ENCODE measurements at places on chromosomes 5 and 9.
A peak's percentile ranks its signal among the peaks of the same experiment; 100 is the strongest.

GRCh38 chr5:82622205-82622604 is 344.1 kb upstream of the RPS23 start:
- DNase-seq = no peak

DNA sequence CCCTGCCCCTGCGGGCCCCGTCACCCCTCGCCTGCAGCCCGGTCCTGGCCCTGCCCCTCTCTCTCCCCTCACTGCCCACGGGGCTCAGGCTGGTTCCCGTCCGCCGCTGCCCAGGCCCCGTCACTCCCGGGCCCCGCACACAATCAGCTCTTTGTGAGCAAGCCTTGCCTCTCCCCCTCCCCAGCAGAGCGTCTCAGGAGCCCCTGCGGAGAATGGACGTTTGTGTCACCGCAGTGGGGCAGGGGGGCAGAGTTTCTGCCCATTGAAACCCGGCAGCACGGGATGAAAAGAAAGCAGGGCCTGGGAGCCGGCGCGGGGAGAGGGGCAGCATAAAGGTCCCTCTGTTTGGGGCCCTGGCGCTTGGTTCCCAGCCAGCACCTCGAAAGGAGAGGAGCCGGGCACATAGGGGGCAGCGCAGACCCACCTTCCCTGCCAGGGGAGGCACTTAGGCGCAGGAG is 13.5 kb upstream of the NUP214 start:
- DNase-seq = no peak

GRCh38 chr9:125761676-125762450 is 14.7 kb downstream of the PBX3 start:
- peak; percentile 27 for DNase-seq

DNA sequence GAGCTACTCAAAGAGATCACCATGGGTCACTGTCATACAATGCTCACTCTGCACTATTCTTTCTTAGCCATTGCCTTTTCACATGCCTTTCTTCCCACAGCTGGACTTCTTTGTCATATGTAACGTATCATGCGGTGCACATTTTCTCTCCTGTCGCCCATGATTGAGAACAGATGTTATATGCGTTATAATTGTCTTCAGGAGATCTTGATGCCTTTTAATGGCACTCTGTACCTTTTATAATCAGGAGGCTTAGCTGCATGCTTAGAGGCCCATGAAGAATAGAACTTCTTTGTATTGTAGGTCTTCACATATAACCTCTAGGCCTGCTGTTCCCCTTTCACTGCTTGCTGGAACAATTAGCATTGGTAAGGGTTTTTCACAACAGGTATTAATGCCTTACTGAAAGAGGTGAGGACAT is 436.1 kb downstream of the CDH10 start:
- no peak for DNase-seq

DNA sequence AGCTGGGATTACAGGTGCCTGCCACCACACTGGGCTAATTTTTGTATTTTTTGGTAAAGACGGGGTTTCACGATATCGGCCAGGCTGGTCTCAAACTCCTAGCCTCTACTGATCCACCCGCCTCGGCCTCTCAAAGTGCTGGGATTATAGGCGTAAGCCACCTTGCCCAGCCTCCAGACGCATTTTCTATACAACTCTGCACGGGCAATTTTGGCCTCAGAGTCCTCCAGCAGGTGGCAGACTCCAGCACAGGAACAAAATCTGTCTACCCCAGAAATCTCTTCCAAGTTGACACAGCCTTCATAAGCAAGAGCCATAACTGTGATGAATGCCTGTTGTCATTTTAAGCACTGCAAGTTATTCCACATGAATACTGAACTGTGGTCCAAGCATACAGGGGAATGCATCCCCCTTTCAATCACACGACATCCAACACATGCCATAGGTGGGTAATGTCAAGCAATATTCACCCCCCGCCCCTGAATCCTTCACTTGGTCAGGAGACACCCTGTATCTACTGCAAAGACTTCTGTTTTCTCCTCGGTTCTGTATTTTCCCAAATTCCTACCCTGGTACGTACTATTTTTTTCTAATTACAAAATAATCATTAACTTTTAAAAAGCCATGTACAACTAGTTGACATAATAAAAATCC is 50.8 kb downstream of the ALDH7A1 start:
- no peak for DNase-seq

GRCh38 chr5:135307143-135307903 is 91.7 kb downstream of the MACROH2A1 start:
- DNase-seq = no peak

DNA sequence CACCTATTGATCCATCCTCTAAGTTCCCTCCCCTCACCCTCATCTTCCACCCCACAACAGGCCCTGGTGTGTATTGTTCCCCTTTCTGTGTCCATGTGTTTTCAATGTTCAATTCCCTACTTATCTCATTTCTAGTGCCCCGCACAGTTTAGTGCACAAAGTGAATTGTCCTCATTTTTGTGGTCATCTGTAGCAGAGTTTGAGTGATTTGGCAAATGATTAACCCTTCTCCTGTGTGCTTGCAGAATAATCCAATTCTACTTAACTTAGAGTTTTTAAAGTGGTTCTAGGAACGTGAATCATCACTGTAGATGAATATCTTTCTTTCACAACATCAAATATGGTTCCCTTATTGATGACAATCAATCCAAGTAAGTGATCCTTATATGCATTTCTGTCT is 6.3 kb upstream of the HAPLN1 start:
- no peak for DNase-seq

GRCh38 chr5:167999182-167999581 is 292.3 kb upstream of the WWC1 start:
- no peak for DNase-seq

DNA sequence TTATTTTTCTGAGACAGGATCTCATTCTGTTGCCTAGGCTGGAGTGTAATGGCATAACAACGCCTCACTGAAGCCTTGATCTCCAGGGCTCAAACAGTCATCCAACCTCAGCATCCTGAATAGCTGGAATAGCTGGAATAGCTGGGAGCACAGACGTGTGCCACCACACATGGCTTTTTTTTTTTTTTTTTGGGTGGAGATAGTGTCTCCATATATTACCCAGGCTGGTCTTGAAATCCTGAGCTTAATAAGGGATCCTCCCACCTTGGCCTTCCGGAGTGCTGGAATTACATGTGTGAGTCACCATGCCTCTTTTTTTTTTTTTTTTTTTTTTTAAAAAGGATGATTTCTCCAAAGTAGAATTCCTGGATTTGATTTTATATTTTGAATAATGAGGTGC is 60.7 kb downstream of the NSD1 start:
- DNase-seq = no peak

- DNase-seq = no peak
Measured at GRCh38 chr9:94449486-94449885, 105.4 kb upstream of the PCAT7 start.

- no peak for DNase-seq
Measured at GRCh38 chr5:26856238-26856637, 182.1 kb downstream of the CDH9 start.

- DNase-seq = no peak
Measured at GRCh38 chr9:3742586-3742985, 216.8 kb upstream of the RFX3 start.

GRCh38 chr5:180283026-180283615 is 8.8 kb downstream of the MAPK9 start:
- no peak for DNase-seq

GRCh38 chr9:28927691-28928090 is 1354.4 kb upstream of the C9orf72 start:
- no peak for DNase-seq

DNA sequence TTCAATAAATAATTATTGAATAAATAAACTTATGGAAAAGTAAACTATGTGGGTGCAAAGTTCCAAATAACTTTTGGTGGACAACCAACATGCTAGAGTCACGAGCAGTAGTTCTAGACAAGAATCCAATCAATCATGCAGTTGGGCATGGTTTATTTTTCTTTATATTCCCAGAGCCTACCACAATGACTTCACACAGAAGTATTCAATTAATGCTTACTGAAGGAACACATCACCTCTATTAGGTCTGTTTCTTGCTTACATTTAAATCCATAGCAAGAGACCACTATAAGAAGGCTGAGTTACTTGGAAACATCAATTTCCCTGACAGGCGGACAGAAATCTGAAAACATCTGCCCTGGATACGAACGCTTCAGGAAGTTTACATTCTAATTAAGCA is 214.2 kb downstream of the TMEM232 start:
- no peak for DNase-seq

GRCh38 chr5:5384660-5385330 is 37.7 kb upstream of the ICE1 start:
- DNase-seq = no peak

DNA sequence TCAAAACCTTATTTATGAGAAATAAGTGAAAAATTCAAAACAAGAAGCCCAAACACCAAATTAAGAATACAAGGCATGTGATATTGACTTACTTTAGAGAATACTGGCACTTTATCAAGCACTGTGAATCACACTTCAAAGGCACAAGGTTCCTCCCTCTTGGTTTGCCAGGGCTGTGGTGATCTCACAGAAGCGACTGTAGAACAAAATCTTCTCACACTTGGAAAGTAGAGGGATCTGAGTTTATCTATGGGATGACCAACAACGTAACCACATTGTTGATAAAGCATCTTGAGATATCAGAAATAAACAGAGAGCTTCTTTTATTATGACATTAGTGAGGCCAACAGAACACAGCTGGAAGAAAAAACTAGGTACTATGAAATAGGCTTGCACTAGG is 295.9 kb downstream of the NFIB start:
- DNase-seq = no peak

DNA sequence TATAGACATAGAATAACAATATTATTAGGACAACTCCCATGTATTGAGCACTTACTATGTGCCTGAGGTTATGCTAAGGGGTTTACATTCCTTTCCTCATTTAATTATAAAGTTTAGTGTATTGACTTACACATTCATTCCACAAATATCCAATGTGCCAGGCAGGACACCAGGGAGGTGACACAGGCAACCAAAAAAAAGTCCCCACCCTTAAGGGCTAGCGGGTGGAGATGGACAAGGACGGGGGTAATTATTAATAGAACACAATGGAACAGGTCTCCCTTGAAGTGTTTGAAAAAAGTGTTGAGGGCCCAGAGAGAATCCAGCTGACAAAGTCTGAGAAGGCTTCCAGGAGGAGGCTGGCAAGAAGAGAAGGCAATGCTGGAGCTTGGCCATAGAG is 5.7 kb downstream of the TBC1D2 start:
- DNase-seq = no peak

- DNase-seq = no peak
Measured at GRCh38 chr5:120531215-120531614, 67.1 kb downstream of the PRR16 start.

DNA sequence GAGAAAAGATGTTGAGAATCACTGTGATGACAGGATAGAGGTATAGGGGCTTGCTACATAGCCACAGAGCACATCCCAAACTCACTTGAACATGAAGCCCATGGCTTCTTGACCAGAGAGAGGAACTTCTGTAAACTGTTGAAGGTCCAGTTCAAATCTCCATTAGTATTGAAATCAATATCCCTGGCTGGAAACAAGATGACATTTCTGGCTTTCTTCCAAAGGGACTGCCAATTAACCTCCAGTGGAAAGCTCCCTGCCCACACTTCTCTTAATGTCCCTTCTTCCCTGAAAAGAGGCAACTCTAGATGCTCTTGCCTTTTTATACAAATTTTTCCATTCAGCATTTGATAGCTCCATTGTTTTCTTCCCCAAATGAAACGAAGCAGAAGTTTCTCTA is 612.1 kb downstream of the EBF1 start:
- no peak for DNase-seq

GRCh38 chr5:96354237-96354636 is 78.8 kb downstream of the PCSK1 start:
- no peak for DNase-seq

GRCh38 chr9:105245029-105245890 is 809 bp downstream of the SLC44A1 start:
- DNase-seq = peak; percentile 59

GRCh38 chr5:131270809-131271208 is 7.0 kb downstream of the CDC42SE2 start:
- DNase-seq = no peak

DNA sequence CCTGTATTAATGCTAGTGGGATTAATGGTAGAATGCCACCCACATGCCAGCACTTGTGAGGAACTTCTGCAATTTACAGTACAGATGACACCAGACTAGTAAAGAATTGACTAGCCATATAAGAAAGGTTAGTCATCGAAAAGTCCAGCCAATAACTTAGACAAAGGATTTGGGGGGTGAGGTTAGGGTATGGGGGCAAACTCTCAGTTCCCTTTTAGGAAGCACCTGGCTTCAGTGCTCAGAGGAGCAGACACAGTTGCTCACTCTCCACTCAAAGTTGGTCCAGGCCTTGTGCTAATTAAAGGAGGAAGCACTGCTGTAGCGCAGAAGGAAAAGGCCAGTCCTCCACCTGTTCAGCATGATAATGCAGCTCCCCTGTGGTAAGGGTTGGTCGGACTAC is 25.2 kb downstream of the TGFBR1 start:
- no peak for DNase-seq

- DNase-seq = no peak
Measured at GRCh38 chr9:20315677-20316076, 306.6 kb downstream of the MLLT3 start.

GRCh38 chr5:93636837-93637236 is 53.8 kb downstream of the NR2F1 start:
- no peak for DNase-seq

DNA sequence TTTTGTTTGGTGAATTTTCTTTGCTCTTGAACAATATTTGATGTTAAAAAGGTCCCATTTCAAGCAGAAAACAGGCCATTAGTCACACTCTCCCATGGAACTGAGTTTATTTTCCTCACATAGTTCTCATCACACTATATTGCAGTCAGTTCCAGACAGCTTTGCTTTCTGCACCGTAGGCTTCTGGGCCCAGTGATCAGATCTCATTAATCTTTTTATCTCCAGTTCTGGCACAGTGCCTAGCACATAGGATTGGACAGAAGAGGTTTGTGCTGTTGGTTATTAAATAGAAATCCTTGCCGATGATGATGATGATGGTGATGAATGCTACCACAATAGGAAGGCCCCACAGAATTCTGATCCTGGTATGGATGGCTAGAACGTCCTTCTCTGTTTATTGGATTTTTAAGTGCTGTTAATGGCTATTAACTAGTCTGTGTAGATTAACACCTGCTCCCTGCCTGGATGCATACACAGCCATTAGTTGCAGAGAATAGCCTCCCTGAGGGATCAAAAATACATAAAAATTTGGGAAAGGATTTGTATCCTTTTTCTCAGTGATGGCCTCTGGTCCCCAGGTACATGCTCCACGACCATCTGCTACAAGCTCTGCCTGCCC is 52.0 kb upstream of the NTRK2 start:
- DNase-seq = no peak

DNA sequence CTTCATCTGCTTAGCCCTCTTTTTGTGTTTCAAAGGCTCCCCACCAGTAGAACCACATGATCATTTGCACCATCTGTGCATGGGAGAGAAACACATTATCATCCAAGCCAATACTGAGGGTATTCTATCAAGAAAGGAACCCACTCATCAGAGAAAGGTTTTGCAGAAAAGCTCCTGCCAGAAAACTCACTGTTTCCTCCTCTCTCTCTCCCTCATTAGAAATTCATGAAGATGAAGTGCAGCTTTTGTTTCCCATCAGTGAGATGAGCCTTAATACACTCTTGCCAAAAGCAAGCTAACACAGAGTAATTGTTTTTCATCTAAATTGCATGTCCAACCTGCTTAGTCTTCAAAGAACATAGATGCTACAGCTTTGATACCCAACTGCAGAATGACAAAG is 142.4 kb upstream of the GRAMD2B start:
- DNase-seq = no peak

Data from NCI-H510A treated with DMSO at 0.1 percent for 48 hours (cell line).